Activated B cell treated with CpG ODN at 0.5 μM for 24 hours (primary cell): ENCODE measurements at places on chromosomes 5 and 9.

GRCh38 chr9:125631391-125632085 is 75.5 kb downstream of the MAPKAP1 start:
- DNase-seq: no peak

DNA sequence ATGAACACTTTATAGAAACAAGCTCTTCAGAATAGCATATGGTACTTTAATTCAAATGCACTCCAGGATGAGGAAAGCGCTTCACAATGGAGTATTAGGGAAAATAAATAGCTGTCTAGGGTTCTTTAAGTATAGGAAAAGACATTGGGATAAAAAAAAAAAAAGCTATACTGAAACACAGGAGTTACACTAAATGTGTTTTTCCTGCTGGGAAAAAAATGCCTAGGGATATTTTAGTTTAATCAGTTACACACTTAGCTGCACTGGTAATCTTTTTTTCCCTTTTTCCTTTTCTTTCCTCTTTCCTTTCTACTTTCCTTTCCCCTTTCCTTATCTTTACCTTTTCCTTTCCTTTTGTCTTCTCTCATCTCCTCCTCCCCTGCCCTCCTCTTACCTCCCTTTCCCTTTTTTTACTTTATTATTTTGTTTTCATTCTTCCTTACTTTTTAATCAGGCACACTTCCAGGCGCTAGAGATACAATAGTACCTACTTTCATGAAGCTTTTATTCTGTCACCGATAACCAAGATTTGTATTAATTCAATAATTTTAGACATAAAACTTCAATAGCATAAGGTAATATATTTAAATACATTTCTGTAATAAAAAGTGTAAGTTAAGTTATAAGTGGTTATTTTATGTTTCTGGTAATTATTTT is 758.7 kb downstream of the CDH18 start:
- no peak for DNase-seq

- no peak for DNase-seq
Measured at GRCh38 chr5:115465431-115465830, 79.1 kb downstream of the FEM1C start.

DNA sequence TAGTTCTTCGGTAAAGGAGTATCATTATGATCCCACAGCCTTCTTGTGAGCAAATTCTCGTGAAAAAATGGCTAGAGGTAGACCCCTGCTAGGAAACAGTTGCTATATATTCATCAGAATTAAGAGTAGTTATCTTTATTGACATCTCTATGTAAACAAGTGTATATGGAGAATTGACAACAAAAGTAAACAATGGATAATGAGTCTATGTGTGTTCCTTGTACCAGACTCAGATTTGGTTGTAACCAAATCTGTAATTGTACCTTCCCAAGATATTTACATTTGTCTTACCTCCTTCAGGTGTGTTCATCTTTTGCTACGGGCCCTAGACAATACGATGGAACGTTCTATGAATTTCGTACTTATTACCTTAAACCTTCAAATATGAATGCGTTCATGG is 2.1 kb downstream of the NIPSNAP3B start:
- no peak for DNase-seq

DNA sequence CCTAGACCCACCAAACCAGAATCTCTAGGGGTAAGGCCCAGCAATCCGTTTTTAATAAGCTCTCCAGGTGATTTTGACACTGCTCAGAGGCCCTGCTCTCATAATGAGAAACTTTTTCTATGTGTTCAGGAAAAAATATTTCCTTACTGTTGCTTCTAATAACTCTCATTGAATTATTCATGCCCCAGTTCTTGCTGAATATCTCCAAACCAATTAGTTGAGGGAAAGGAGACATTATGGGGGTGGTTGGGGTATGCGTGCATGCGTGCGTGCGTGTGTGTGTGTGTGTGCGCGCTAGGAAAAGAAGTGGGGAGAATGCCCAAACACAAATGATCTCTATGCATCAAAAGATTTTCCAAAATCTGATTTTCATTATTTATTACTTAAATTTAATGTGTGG is 411.4 kb downstream of the PIK3R1 start:
- DNase-seq: no peak

DNA sequence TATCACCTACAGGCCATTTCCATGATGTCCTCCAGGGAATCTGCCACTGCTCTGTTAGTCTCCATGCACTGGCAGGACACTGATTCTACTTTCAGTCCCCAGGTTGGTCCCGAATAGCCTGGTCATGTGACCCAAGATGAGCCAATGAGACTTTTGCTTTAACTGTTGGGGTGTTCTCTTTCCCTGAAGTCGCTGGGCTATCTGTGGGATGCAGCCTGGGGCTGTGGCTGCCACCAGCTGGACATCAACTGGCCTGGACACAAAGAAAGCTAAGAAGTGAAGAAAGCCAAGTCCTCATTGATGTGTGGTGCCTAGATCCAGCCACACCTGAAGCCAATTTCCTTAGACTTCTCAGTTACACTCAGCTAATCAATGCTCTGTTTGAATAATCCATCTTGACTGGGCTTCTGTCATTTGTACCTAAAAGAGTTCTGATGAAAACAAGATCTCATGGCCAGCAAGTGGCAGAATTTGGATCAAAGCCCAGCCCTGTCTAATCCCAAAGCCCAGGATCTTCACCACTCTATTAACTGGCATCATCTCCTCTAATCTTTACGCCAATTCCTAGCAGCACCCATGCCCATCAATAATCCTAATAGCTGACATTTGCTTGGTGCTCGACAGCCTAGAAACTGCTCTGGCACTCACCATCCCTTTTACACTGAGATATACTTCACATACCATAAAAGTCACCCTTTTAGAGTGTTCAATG is 37.0 kb downstream of the SH3PXD2B start:
- no peak for DNase-seq
